ENCODE measurements at places on chromosomes 12 and 14.

- peak; percentile 1 for DNase-seq
Measured at GRCh38 chr12:19129486-19130223, at the start of gene PLEKHA5. Gene PLEKHA5 (plus strand): TSS chr12:19129733. CDS start chr12:19129800, 67 bp downstream.

DNA sequence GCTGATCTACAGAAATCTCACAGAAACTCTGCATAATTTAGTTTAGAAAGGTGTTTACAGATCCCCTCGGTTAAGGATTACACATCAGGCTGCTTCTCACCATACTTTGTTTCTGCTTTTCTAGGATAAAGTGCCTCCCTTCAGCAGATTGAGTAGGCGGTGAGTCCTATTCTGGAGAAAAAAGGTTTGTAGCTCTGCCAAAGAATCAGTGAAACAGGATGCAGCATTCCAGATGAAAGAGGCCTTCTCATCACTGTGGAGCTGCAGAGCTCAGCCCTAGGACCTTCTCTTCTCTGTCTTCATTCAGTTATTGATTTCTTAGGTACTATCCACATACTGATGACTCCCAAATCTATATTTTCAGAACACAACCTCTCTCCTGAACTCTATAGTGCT is 155.5 kb upstream of the KRR1 start:
- no peak for DNase-seq

DNA sequence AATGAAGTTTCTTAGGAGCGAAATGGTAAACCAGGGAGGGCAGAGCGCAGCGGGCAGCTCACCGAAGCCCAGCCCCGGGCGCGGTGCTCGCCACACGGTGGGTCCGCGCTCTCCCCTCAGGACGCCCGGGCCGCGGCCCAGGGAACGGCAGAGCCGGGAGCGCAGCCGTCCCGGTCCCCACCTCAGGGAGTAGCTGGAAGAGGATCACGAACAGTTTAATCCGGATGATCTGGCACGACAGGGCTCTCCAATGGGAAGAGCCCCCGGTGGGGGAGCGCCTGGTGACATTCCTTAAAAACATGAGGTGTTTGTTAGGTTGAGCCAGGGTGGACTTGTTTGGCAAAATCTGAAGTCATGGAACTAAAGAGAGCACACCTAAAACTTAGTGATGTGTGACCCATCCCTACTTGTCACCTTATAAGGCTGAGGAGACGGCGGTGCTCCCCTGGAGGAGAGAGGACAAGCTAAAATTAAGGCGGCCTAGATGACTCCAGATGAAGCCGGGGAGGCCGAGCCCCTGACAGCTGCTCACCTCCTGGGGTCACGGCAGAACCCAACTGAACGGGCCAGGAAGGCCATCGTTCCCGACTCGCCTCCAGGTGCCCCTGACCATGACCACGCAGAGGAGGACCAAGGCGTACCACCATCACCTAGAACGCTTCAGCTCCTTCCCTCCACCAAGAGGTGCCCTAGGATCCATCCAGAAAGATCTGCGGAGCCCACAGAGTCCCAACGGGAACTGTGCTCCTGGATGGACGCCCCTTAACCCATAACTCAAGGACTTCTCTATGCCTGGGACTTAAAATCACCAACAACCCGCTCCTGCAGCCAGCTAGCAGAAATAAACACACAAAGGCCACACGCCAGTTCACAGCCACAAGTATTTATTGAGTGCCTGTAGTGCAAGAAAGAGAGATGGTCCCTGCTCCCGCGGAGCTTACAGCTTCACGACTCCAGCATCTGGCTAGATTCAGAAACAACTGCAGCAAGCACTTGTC is 866 bp upstream of the PITPNM2 start:
- DNase-seq, result no peak

GRCh38 chr12:117514016-117514415 is 152.6 kb upstream of the NOS1 start:
- DNase-seq, result no peak

DNA sequence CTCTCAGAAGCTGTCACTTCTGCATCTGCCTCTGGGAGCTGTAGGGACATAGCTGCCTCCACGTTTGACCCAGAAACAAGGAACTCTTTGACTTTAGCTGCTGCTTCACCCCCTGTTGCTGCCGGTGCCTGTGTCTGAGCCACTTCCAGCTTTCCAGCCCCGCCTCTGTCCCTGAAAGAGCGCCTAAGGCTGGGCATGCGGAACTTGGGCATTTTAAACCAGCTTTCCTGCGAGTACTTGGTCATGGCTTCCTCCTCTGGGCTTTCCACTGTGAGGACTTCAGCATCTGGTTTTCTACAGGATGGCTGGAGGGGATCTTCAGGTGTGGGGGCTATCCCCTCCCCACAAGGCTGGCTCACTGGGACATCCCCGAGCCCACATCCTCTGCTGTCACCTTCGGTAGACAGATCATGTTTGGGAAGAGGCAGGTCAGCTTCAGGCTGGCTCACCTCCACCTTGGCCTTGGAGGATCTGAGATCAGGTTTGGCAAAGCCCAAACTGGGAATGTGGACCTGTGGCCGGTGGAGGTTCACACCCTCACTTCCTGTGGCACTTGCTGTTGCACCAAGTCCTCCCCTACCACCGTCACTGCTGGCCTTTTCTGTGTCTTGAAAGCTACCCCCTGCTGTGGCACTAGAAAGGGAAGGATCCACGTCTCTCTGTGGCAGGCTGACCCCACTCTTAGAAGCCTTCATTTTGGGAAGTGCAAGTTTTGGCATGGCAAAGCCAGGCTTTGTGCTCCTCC is 15.2 kb downstream of the PLD4 start:
- no peak for DNase-seq

DNA sequence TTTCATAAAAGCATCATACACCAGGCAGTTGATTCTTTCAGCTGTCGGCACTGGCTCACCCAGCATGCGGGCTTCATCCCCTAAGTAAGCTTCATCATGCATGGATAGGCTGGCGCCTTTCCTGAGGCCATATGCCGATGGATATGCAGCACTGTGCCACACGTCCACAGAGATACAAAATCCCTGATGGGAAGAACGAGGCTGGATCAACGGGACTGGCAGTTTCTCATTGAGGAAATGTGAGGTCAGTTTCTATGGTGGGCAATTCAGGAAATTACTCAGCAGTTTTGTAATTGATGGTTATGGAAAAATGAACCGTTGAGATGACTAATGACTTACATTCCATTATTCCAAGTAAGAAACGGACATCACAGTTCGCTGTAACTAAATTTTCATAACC is 453.8 kb downstream of the TMEM121 start:
- no peak for DNase-seq

DNA sequence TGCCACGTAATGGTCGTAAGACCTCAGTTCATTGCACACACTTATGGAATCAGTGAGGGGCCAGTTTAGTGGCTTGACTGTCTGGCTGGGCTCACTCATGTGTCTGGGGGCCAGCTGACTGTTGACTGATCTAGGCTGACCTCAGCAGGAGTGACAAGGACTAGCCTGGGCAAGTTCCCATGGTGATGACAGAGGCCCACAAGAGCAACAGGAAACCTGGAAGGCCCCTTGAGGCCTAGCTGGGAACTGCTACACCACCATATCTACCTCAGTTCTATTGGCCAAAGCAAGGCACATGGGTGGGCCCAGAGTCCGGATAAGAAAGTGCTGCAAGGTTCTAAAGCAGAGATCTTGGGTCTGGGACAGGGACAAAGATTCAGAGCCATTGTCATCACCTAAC is 21.3 kb upstream of the RFLNA start:
- DNase-seq, result no peak

- DNase-seq, result no peak
Measured at GRCh38 chr12:65822732-65823512, 1.4 kb upstream of the HMGA2 start.

DNA sequence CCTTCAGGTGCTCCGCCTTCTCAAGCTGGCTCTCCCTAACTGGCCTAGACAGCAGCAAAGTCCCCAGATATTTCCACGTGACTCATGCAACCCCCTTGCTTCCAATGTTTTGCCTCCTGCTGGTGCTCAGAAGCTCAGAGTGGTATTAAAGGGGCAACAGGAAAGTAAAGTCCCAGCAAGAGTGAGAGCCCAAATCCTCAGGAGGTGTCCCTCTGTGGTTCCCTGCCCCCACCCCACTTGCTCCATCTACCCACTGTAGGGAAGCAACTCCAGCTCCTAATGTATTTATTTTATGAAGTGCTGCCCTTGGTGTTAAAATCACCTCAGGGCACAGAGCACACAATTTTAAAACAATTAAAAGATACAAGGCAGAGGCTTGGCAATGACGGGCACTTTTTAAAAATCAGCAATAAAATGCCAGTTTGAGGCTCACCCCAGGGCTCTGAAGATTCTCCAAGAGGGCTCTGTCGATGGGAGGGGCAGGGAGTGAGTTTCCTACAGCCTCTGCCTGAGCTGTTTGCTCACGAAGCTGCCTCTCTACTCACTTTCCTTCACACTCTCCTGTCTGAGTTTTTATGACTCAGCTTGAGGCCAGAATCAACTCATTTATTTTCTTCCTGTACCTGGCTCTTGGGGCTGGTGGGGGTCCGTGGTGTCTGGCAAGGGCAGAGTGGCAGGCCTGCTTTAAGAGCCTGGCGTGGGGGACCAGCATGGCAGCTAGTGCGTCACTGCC is 81.9 kb upstream of the MAX start:
- no peak for DNase-seq

- no peak for DNase-seq
Measured at GRCh38 chr14:25250516-25250915, 200.6 kb upstream of the STXBP6 start.

GRCh38 chr14:37247791-37248461 is 50.2 kb downstream of the MIPOL1 start:
- no peak for DNase-seq

- DNase-seq, result no peak
Measured at GRCh38 chr14:74516451-74517160, 23.0 kb downstream of the ISCA2 start.

DNA sequence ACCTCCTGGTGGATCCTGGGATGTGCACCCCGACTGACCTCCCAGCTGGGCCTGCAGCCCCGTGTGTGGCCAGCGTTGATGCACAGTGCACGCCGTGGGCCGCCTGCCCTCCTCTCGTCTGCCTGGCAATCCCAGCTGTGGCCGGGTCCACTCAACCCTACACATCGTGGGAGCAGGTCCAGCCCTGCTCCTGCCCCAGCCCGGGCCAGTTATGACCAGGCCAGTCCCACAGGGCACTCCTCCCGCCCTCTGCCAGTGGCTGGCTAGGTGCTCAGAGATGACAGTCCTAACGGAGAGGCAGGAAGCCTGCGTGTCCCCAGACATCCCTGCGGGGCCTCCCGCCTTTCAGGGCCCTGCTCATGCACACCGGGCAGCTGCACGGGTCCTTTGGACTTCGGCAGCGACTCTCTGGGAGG is 10.8 kb downstream of the GALNT9 start:
- DNase-seq, result no peak

DNA sequence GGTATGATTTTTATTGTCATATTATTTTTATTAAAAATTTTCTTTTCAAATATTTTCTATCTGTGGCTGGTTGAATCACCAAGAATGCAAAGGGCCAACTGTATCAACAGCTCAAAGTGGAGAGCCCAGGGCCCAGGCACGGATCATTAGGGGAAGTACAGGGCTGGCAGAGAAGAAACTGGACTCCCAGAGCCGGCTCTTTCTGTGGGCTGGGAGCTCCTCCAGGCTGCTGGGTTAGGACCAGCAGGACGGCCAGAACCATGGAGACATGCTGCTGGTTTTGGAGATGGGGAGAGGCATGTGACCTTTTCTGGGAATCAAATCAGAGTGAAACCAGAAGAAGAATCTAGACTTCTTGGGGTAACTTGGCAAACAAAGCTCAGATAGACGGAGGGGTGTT is 220.5 kb downstream of the CACNA1C start:
- no peak for DNase-seq

DNA sequence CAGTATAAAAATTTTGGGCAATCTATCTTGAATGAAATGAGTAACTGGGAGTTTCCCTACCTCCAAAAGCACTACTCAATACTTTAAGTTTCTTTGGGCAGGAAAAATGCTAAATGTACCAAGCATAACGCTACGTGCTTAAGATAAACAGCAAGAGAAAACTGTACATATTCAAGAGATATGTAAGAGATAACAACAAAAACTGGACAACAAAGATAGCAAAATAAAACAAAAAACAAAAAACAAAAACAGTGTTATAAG is 20.0 kb downstream of the PTGES3 start:
- DNase-seq, result no peak

- DNase-seq, result no peak
Measured at GRCh38 chr14:71695611-71696350, 236.4 kb upstream of the RGS6 start.

DNA sequence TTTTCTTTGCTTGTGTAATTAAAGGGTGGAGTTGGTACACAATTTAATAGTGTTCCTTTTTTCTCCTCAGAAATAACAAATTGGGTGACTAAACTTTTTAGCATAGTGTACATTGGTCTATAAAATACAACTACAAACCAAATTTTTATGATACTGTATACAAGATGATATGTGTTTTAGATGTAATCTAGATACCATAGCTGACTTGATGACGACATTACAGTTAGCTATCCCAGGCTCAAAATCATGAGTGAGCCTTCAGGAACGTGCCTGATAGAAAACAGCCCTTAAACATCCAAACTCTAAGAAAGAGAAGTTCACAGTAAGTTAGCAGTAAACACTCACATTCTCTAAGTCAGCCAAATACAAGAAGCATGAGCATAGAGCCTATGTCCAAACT is 99.0 kb upstream of the SSTR1 start:
- DNase-seq, result no peak

- DNase-seq, result no peak
Measured at GRCh38 chr12:69066492-69067373, 133.8 kb upstream of the CPM start.

DNA sequence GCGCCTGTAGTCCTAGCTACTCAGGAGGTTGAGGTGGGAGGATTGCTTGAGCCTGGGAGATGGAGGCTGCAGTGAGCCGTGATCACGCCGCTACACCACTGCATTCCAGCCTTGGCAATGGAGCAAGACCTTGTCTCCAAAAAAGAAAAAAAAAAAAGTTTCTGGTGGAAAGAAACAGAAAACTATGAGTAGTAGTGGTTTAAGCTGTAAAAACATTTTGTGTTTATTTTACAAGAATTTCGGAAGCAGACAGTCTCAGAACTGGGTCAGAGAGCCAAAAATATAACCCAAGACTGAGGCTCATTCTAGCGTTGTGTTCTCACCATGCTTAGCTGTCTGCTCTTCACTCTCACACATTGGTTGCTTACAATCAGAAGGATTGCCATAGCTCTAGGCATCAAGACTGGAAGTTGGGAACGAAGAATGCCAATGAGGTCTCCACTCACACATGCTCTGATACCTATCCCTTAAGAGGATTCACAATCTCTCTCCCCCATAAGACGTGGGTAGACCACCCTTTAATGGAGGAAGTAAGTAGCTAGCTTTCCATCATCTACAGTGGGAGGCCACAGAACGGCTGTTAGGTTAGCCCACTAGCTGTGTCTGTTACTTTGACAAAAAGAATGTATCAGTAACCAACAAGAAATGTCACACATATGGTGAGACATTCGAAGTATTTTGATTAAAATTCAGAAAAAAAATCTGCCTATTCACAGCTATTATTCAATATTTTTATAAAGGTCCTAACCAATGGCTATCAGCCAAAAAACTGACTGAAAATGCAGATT is 117.6 kb upstream of the RASSF8 start:
- DNase-seq, result no peak

- DNase-seq, result no peak
Measured at GRCh38 chr12:32201976-32202375, 95.3 kb downstream of the BICD1 start.
